ENCODE measurements at places on chromosomes 1 and 21. TPM values are rescaled to one million over a fixed set of nuclear protein-coding genes. Genes with fewer than 3 reads are reported as not detected.
A peak's percentile ranks its signal among the peaks of the same experiment; 100 is the strongest.

Gene SLC22A15
- total RNA-seq: 5.0 TPM

Gene MAB21L3
- total RNA-seq: 0.21 TPM

Gene NTMT2
- total RNA-seq: not detected

Gene FCRL2
- total RNA-seq: 0.47 TPM

Gene OR2T2
- not detected for total RNA-seq

Gene CHI3L2
- total RNA-seq: 0.52 TPM

Gene PLPPR5
- not detected for total RNA-seq

Gene ANGPTL1
- total RNA-seq: 0.59 TPM

Gene GUCA2A
- total RNA-seq: not detected

DNA sequence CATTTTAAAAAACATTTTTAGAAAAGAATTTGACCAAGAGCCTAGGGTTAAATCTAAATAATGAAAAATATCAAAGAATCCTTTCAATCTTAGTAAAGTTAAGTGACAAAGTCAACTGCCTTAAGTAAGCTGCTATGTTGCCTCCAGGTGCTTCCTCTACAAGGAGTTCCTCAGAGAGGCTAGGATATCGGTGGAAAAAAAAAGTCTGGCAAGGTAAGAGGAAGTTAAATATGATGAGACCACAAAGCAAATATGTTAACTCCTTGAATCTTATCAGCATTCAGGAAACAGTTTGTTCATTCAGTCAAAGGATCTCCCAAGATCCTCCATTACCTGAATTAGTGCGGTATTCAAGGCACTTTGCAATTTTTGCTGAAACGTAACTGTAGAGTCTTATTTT lies 563.5 kb downstream of the PTPRC start:
- peak; percentile 10 for DNase-seq

DNA sequence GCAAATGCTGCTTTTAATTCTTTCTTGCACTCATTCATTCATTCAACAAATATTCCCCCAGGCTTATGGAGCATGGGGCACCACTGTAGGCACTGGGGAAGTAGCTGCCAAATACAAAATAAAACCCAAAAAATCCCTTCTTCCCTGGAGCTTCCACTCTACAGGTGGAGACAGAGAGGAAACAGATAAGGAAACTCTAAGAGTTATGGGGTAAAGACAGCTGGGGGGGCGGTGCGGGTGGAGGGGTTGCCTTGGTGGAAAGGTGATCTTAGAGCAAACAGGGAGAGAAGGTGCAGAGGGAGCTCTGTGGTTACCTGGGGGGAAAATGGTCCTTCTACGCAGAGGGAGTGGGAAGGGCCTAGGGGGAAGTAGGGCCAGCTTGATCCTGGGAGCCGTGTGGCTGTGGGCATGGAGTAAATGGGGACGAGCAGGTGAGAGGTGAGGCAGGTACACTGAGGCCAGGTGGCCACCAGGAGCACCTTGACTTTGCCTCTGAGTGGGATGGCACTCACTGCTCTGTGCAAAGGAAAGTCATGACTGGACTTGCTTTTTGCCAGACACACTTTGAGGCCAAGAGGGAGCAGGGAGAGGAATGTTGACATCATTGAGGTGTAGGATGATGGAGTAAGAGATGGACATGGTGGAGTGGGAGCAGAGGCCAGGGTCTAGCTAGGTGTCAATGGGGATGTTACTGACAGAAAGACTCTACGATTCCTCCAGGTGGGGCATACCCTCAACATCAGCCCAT lies 152.0 kb downstream of the ETS2 start:
- no peak for DNase-seq

GRCh38 chr1:170360601-170361000 lies 171.4 kb upstream of the GORAB start:
- DNase-seq: no peak

GRCh38 chr1:181314010-181314409 lies 169.3 kb upstream of the CACNA1E start:
- no peak for DNase-seq

DNA sequence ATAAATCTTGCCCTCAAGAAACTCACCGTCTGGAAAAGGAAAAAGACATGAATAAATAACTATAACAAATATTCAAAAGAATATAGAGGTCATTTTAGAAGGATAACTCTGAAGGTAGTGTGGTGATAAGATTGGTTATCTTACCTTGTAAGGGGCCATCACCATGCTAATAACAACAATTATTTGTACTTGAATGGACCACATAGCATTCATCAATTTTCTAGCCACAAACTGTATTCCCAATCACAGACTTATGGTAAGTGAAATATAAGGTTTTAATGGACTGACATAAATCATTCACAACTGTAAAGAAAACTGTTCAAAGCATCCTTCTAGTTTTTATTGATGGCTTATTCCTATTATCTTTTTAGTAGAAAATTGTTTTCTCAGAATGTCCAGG lies 57.8 kb downstream of the HMCN1 start:
- DNase-seq: no peak

GRCh38 chr1:201022820-201023516 lies 546 bp downstream of the KIF21B start:
- DNase-seq: no peak

DNA sequence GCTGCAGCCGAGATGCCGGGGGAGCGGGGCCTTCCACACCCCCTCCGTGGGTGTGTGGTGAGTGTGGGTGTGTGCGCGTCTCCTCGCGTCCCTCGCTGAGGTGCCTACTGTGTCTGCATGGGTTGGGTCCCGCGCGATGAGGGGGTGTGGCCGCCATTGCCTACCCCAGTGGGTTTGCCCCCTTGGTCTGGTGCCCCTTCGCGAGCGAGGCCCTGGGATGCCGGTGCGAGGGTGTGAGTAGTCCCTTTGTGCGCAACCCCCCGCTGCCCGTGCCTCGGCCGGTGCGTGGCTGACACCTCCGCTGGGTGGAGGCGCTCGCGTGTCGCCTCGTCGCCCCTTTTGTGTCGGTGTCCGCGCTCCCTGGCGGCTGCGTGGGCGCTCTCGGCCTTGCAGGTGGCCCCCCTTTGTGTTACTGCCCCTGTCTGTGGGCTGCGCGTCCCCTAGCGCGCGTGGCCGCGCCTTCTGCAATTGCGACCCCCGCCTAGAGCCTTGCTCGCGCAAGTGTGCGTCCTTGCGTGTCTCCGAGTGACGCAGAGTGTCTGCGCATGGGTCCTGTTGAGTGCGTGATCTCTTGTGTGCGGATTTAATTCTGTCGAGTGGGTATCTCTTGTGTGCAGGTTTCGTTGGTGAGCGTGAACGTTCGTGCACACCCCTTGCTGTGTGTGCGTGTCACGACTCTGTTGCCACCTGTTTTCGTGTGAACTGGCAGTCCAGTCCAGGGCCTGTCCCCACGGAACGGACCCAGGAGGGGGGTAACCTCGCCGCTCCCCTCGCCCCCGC lies 553 bp downstream of the TTC3 start:
- peak; percentile 20 for DNase-seq

DNA sequence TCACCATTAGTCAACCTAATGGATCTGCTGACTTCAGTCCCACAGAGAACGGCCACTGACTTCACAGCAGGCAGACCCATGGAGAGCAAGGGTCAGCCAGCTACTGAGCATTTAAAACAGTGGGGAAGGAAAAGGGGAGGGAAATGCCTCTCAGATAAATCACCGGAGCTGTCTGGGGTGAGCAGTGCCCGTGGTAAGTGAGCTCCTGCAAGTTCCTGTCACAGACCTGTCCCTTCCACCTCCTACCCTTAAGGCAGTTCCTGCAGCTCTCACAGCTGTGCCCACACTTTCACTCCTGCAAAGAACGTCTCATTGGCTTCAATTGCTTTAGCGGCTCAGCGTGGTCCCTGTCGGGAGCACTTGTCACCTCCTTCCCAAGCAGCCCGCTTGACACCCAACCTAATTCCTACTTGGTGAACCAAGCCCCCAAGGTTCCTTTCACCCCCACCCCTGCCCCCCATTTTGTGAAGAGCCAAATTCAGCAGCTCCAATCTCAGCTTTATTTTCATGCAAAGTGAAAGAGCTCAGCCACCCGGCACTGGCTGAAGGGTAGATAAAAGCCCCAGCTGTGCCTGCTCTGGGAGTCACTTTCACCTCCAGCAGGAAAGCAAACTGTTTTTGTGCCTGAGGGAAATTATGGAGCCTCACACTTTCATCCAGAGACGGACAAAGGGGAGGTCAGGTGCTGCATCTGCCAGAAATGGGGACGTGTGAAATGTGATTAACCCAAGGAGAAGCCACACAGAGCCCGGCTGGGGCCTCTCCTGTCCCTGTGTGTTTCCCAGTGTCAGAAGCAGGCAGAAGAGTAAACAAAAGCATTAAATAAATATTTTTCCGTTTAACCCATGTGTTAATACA lies 306.2 kb downstream of the TTLL7 start:
- DNase-seq: peak; percentile 6

GRCh38 chr1:167169642-167170041 lies 51.0 kb upstream of the POU2F1 start:
- no peak for DNase-seq

- DNase-seq: no peak
Measured at GRCh38 chr1:240094041-240094722, 2.5 kb downstream of the FMN2 start.

- no peak for DNase-seq
Measured at GRCh38 chr1:29416267-29417146, 180.2 kb downstream of the PTPRU start.

GRCh38 chr1:231419147-231419546 lies 2.9 kb downstream of the EGLN1 start:
- DNase-seq: no peak

- DNase-seq: no peak
Measured at GRCh38 chr1:167899253-167899681, 14.7 kb downstream of the ADCY10 start.

DNA sequence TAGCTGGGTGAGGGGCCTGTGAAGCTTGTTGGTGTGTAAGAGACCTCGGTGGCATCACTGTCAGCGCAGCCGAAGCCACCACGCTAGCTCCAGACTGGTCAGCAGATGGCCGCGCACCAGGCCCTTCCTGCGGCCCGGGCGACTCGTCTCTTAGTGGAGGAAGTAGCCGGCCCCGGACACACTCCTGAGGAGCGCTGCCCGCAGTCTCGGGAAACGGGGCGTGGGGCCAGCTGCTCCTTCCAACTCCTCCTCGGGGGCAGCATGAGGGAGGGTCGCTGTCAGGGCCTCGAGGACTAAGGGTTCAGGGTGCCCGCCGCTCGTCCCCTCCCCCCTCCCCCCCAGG lies 20.4 kb downstream of the H3-3A start:
- DNase-seq: peak; percentile 70

- no peak for DNase-seq
Measured at GRCh38 chr1:153447498-153448170, 12.8 kb downstream of the S100A7 start.

DNA sequence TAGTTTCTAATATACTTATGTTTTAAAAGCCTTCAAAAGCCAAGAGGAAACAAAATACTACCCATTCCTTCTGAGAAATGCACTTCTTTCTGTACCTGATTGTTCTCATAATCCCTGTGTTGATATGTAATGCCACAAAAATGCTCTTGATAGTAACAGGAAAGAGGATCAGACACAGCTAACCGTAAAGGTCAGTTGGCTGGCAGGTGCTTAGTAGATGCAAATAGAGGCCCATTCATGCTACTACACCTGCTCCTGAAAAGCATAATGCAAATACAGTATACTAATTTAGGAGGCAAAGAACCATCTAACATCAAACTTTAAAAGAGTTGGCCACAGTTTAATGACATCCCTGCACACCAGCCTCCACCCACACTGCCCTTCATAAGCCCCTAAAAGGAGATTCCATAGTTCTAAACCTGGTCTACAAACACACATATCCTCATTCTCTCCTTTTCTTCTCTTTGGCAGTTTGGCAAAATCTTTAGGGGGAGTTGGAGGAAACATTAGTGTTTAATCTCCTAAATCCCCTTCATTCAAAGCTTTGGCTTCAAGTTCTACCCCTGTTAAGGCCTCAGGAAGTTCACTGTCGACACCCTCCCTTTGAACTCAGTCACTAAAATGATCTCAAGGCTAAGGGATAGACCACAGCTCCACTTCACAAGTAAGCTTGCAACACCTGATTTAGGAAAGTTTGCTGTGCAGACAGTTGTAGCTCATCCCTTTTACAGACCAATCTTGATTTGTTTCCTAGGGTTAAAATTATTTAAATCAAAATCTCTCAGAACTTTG lies 2.9 kb upstream of the CD46 start:
- peak; percentile 58 for DNase-seq

GRCh38 chr21:31330144-31330483 lies 13.9 kb downstream of the TIAM1 start:
- DNase-seq: no peak

DNA sequence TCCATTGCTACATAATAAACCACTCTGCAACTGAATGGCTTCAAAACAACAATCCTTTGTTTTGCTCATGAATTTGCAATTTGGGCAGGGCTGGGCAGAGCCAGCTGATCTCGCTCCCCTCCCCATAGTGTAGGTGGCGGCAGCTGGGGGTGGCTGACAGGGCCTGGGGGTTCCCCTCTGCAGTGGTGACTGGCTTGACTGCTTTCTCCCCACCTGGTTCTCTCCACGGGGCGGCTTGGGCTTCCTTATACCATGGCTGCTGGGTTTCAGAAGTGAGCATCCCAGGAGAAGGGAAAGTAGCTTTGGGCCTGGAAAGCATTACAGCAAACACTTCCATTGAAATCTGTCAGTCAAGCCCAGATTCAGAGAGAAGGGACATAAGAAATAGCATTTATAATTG lies 129.7 kb upstream of the ZBTB40 start:
- DNase-seq: no peak

DNA sequence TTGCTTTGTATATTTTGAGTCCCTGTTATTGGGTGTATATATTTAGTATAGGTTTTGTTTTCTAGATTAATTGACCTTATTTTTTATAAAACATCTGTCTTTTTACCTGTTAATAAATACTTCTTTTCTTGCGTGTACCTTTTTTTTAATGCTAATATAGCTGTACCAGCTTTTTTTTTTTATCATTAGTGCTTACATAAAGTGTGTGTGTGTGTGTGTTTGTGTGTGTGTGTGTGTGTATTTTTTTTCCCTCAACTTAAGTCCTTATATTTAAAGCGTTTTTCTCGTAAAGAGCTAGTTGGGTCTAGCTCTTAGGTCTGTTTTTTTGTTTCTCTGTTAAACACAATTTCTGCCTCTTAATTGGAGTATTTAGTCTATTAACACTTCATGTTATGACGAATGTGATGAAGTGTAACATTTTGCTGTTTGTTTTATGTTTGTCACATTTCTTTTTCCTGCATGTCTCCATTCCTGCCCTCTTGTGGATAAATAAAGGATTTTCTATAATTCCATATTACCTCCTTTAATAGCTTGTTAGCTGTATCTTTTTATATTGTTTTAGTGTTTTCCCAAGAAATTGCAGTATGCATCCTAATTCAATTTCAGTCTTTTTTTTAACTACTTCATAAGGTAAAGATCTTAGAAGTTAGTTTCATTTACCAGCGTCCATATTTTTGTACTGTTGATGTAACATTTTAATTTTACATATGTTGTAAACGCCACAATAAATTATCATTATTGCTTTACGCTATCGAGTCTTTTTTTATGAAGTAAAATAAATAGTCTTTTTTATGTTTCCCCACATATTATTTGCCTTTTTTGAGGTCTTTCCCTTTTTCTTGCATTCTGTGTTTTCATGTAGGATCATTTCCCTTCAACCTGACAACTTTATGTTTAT lies 4.3 kb downstream of the PRMT2 start:
- no peak for DNase-seq

DNA sequence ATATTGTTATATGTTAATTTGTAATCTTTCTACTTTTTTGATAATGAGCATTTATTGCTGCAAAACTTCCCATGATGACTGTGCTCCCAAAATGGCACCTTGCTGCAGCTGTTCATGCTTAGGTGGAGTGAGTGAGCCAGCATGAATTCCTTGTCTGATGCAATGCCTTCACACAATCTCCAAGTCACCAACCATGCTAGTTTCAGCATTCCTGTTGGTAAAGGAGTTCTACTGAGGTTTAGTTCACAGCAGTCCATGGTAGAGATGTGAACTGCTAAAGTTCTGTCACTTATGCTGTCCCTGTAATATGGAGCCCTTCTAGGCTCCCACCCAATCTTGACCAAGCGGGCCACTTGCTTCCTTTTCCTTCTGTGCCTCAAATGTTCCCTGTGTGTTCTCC lies 26.2 kb upstream of the PRKACB start:
- DNase-seq: no peak

All from Calu3 (cell line).